IMR-90 (cell line): ENCODE measurements at places on chromosomes 1 and 21. TPM values are rescaled to one million over a fixed set of nuclear protein-coding genes. Genes with fewer than 3 reads are reported as not detected.

GRCh38 chr1:234709473-234710228 lies 99.7 kb upstream of the IRF2BP2 start:
- no peak for DNase-seq

- peak; percentile 34 for DNase-seq
These were observed 12.2 kb upstream of the CDC42BPA start for GRCh38 chr1:227330279-227331076.

DNA sequence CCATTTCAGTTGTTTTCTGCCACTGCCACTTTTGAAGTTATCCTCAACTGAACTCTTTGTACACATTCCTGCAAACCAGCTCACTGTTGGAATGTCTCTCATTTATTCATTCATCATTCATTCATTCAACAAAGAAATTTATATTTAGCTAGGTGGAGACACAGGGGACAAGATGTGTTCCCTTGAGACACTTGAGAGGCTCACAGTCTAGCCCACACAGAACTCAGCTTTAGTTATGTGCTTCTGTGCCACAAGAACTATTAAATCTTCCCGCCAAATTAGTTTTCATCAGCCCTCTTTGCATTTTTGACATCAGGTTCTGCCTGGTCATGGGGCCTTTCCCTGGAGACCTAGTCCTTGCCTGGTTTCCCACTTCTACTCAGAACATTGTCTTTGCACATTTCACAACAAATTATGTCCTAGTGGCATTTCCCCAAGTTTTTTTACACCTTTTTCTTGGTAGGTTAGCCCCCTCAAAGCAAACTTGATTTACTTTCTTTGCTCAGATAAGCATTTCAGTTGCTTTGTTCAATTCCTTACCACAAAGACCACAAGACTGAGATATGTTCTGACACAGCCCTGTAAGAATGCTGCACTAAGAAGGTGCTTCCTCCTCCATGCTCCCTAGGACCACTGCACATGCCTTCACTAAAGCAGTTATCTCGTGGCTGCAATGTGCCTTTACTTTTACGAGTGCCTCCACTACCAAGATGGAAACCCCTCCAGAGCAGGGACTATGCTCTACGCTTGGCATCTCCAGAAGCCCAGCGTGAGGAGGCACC lies 31.0 kb downstream of the ILDR2 start:
- peak; percentile 44 for DNase-seq

Gene SH3GLB1
- polyA plus RNA-seq, result 25.1 and 36.5 TPM in 2 replicates

GRCh38 chr1:236168716-236169429 lies 26.5 kb downstream of the GPR137B start:
- DNase-seq, result peak; percentile 53

DNA sequence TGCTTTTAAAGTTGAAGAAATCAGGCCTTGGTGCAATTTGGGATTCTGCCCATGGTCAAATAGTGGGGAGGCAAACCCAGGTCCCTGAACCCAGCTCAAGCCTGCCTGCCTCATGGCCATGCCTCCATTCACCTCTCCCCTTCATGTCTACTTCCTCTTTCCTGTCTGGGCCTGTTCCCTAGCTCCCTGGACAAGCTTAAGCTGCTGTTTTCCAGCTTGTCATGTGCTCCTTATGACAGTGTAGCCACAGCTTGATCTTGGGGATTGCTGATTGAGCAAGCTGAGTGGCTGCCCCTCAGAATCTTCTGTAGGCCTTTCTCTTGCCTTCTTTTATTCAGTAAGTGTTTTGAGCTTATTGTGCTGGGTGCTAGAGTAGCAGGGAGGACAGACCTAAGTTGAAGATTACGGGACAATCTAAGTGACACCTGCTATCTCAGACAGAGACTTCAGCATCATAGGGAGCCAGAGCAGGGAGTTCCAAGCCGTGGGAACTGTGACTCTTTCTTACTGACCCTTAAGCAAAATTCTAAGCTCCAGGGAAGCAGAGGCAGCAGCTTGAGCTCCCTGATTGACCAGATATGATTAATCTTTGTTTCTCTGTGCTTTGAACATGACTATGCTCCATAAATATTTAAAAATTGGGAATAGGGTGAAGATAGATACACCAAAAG lies 520 bp upstream of the MR1 start:
- peak; percentile 35 for DNase-seq

DNA sequence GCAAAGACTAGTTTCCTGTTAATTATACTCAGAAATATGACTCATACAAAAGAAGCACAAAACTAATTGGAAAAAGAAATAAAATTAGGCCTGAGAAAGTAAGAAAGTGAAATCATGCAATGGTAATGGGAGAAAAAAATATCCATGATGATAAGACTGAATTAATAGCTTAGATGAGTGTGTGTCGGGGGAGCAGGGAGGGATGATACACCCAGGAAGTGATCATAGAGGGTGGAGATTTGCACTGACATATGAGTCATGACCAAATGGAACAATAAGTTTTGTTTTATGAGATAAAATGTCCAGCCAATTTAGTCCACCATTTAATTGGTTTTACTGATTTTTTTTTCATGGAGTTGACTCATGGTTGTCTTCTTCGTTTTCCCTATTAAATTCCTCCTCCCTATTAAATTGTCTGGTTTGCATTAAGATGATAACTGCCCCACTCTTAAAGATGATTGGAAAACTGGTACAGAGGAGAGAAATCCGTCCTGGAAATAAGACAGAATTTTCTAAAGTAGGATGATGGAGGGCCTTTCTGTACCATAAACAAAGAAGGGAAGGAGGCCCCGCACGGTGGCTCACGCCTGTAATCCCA lies 111.7 kb upstream of the KCNJ6 start:
- no peak for DNase-seq

DNA sequence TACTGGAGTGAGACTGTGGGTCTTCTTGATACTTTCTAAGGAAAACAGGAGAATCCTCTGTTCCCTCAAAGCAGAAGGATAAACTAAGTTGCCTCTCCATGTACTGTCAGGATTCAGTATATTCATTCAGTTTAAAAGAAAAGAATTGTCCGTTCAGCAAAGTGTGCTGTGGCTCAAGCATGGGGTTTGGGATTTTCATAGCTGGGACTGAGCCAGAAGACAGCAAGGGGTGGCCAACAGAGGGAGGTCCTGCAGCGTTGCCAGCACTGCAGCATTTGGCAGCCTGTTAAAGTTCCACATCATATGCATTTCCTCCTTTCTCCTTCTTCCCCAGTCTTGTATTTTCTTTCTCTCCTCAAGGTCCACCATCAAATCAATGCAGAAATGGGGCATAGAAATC lies 75.1 kb downstream of the DTL start:
- DNase-seq, result peak; percentile 22

Gene RHD
- polyA plus RNA-seq, result not detected in 2 replicates

DNA sequence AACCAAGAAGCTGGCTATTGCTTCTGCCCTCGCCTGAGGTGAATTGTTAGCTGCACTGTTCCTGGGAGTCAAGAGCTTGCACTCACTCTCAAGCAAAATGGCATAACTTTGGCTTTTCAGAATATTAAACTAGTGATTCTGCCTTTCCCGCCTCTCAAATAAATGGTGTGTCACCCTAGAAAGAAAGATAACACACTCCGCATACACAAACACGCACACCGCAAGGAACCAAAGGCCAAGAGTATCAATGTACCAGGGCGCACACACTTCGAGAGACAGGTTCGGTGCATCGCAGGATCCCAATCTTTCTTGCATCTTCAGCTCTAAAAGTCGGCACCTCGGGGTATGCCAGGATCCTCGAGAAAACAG lies 470 bp upstream of the RTCA start:
- DNase-seq, result peak; percentile 38

GRCh38 chr21:28550057-28550825 lies 442.4 kb downstream of the LTN1 start:
- DNase-seq, result peak; percentile 11

- DNase-seq, result no peak
These were observed 1.3 kb downstream of the KDM5B start for GRCh38 chr1:202806845-202807450.

DNA sequence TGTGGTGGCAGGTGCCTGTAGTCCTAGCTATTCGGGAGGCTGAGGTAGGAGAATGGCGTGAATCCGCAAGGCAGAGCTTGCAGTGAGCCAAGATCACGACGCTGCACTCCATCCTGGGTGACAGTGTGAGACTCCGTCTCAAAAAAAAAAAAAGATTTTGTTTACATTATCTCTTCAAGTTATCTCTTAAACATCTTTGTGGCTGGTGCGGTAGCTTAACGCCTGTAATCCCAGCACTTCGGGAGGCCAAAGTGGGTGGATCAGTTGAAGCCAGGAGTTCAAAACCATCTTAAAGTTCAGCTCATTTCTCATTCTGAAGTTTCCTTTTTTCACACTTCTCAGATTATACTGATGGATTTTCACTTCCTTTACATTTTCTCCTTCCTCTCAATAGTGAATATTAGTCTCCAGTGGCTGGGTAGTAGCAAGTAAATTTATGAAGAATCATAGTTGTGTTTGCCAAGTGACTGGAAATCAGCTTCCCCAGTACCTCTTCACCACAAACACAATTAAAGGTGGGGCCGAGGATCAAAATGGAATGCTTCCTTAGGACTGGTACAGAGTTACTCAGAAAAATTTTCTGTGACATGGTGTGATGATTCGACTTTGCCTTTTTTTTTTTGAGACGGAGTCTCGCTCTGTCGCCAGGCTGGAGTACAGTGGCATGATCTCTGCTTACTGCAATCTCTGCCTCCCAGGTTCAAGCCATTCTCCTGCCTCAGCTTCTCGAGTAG lies 13.8 kb downstream of the PIP5K1A start:
- DNase-seq, result no peak

GRCh38 chr1:211329764-211330201 lies 3.1 kb downstream of the TRAF5 start:
- no peak for DNase-seq

GRCh38 chr1:55275941-55276341 lies 60.8 kb upstream of the USP24 start:
- DNase-seq, result peak; percentile 28

- peak; percentile 38 for DNase-seq
These were observed 10.7 kb upstream of the MYOCOS start for GRCh38 chr1:171611306-171611705.

- DNase-seq, result no peak
These were observed 41.6 kb upstream of the LRIG2 start for GRCh38 chr1:113031171-113031933.

DNA sequence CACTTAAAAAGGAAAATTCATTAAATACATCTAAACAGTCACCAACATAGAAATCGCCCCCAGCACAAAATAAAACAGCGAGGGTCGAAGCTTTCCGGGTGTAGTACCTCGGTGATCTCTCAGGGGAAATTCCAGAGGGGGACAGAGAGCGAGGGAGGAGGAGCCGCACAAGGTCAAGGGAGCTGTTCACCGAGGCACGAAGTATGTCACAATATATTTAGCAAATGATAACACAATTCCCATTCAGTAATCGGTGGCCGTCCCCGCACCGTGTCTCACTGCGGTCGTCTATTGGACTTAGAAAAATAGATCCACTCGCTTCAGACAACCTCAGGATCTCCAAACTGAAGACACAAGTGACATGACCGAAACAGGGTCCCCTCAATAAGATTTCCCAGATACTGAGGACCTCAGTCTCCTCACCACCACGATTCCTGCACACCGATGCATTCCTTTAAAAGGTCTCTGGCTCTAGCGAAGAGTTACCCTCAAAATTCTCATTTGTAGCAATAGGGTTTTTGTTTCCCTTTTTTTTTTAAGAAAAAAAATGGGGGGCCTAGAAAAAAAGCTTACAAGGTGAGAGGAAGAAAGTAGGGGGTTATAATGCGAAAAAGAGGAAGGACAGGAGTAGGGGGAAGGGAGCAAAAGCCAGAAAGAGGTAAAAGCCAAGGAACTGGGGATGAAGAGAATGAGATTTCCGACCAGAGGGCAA lies 1.1 kb downstream of the LPGAT1 start:
- DNase-seq, result no peak

GRCh38 chr1:227378181-227378580 lies 59.9 kb upstream of the CDC42BPA start:
- no peak for DNase-seq

GRCh38 chr21:43211072-43211759 lies 42.4 kb downstream of the CRYAA start:
- no peak for DNase-seq

GRCh38 chr1:27152829-27153548 lies 1.9 kb downstream of the SLC9A1 start:
- no peak for DNase-seq

DNA sequence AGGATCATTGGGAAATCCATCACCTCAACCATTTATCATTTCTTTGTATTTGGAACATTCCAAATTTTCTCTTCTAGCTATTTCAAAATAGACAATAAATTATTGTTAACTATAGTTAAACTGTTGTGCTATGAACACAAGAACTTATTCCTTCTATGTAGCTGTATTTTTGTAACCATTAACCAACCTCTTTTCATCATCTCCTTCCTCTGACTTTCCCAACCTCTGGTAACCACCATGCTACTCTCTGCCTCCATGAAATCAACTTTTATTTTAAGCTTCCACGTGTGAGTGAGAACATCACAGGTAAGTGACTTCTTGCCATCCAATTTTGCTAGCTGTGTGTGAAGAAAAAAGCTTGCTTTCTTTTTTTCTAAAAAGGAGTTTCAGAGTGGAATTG lies 418 bp downstream of the IFI44L start:
- DNase-seq, result no peak
